Cardiac fibroblast (primary cell): ENCODE measurements at places on chromosomes 6 and 20.

GRCh38 chr20:19659448-19659847, 98.6 kb upstream of the RIN2 start:
- DNase-seq: no peak

DNA sequence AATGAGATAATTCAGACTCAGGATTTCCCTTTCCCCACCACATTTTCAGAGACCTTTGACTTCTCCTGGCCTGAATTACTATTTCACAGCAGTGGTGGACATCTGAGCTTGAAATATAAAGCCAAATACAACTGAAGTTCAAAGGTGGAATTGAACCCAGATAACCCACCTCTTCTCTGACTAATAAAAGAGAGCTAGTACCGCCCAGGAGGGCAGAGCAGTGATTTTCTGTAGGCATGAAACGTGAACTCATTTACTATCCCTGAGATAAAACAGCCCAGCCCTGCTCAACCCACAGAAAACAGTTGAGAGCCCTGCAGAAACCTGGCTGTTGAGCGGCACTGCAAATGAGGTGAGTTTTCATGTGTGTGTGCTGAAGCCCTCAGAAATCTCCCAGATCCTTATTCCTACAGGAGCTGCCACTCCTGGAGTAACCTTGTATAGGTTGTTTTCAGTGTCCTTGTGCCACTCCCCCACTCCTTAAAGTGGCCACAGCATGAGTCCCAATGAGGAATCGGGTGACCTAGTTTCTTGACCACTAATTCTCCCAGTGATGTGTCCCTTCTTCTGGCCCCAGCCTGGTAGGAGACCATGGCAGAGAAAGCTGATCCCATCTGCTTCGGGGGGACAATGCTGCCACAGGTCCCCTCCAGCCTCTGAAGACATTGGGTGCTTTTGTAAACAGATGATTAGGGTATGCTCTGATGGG, 99.2 kb downstream of the NOL4L start:
- DNase-seq: no peak

GRCh38 chr20:25675161-25675560, 21.5 kb downstream of the ZNF337 start:
- no peak for DNase-seq

DNA sequence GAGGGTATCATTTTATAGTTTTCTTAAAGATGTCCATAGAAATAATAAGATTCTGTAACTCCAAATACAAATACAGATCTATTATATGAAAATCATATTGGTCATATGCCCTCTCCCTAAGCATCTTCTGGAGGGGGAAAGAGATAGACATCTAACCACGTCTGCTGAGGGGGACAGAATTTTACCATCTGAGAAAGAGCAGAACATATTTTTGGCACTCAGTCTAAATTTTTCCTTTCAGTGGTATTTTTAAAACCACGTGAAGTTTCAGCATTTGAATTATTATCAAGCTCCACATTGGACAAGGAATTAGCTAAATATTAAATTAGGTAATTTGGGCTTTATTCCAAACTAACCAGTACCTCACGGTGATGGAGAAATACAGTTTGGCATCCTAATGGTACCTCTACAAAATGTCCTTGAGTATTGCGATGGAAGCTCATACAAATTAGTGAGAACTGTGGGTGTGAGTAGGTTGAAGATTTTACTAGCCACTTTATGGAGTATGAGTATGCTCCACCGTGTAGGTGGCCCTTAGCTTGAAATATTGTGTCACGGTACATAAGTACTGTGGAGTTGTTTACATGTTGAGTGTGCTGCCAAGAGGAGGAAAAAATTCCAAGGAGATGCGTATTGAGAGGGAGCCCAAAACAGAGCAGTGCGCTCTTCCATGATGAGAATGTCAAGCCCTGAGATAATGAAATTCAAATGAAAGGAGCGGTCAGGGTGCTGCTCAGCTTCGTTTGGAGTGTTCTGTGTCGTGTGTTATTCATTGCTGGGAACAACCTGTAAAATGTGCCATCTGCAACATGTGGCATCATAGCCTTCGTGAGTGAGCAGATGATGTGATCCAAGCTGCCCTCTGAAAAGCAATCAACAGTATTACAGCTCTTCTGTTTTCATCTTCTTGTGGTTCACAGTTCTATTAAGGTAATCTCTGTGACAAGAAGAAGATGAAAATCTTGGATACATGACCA, 48.4 kb upstream of the PHACTR2 start:
- no peak for DNase-seq

DNA sequence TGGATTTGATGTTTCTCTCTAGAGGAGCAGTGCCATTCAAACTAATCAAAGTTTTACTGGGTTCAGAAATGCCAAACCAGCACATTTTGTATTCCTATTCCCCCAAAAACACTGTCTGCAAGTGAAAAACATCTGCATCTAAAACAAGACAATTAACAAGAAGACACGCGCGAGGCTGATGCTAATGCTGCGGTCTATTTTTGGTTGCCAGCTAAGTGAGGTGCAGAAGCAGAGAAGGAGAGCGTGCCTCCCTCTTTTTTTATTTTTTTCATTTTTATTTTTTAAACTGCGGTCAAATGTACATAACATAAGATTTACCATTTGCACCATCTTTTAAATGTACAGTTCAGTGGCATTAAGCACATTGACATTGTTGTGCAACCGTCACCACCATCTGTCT, 641.1 kb downstream of the DHX35 start:
- DNase-seq: no peak

DNA sequence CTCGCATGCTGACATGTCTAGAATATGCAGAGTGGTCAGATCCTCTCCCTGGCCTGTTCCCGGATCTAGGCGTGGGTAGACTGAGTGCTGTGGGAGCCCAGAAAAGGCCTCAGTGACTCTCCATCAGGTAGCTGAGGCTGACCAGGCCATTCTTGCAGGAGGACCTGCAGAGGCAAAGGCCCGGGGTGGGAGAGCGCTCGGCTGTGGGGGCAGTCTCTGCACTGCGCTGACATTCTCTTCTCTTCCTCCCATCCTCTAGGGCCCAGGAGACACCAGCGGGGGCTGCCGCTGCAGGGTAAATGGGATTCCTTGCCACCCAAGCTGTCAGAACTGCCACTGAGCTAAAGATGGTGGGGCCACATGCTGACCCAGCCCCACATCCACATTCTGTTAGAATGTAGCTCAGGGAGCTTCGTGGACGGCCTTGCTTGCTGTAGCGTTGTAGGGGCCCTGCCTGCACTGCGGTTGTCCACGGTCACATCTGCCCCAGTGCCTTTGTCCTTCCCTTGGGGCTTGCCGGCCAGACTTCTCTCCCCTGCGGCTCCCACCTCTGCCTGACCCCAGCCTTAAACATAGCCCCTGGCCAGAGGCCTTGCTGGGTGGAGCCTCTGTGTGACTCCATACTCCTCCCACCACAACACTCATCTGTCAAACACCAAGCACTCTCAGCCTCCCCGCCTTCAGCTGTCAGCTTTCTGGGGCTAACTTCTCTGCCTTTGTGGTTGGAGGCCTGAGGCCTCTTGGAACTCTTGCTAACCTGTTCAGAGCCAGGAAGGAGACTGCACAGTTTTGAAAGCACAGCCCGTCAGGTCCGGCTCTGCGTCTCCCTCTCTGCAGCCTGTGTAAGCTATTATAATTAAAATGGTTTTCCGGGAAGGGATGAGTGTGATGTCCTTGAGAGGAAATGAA, 22.2 kb downstream of the RBCK1 start:
- DNase-seq: no peak

DNA sequence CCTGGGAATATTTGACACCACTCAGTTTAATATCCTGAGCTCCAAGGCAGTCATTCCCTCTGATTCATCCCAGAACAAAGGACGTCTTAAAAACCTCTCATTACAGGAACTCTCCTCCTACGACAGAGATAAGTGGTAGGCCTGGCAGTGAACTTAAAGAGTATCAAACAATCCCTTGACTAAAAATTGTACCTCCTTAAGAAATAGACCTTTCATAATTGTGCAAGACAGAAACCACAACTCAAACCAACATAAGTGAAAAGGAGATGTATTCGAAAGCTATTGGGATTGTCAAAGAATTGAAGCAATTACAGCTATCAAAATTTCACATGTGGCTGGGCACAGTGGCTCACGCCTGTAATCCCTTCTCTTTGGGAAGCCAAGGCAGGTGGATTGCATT, 19.1 kb upstream of the BNIP5 start:
- peak; percentile 88 for DNase-seq

GRCh38 chr6:82179415-82179814, 68.1 kb downstream of the IBTK start:
- DNase-seq: no peak

DNA sequence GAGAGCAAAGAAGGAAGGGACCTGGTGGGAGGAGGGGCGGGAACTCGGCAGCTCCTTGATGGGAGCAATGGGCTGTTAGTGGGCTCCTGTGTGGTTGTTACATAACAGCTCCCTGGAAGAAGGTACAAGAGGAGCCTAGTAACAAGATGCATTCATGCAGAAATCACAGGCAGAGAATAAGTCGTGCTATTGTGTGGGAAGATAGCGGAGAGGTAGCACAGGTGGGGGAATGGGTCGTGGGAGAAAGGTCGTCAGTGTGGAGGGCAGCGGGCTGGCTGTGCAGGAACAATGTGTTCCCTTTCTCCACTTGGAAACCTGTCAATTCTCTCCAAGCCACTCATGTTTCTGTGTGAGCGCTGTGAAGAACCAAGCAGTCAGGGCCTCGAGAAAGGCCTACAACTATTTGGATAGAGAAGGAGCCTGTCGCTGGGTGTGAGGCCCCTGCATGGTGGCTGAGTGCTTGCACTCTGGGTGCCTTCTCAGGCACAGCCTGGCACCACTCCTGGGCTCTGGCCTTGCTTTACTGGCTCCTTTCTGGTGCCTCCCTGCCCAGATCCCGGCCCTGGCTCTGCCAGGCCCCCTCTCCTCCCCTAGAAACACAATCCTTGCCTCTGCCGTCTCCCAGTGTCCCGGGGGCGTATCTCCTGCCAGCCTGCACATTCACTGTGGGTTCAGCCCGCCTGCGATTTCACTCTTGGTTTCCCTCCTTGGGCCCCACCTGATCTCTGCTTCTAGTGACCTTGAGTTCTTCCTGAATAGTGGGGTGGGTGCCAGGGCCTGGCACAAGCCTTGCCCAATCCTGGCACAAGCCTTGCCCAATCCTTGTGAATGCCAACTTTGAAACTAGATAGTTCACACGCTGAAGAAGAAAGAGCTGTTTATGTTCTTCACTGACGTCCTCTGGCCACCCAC, 7.4 kb upstream of the FGD2 start:
- no peak for DNase-seq

DNA sequence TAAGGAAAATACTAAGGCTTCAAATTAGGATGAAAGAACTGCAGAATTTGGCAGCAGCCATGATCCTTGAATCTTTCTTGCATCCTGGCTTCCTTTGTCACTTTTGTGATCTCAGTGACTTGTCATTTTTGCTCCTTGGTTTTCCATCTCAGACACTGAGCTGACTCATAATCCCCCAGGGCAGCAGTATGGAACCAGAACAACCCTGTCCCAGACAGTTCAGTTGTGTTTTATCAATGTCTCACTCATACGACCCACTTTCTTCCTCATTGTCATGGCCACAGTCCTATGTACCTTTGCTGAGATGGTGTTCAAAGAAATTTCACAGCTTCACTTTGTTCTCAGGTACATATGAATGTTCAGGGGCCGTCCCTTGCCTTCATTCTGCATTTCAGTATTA, 488.5 kb upstream of the BTBD3 start:
- DNase-seq: no peak

GRCh38 chr6:53615633-53616449, 49.7 kb downstream of the KLHL31 start:
- DNase-seq: peak; percentile 87

GRCh38 chr6:158060455-158061360, 79.0 kb downstream of the SYNJ2 start:
- peak; percentile 98 for DNase-seq

GRCh38 chr6:78484198-78485064, 382.9 kb upstream of the IRAK1BP1 start:
- DNase-seq: no peak

DNA sequence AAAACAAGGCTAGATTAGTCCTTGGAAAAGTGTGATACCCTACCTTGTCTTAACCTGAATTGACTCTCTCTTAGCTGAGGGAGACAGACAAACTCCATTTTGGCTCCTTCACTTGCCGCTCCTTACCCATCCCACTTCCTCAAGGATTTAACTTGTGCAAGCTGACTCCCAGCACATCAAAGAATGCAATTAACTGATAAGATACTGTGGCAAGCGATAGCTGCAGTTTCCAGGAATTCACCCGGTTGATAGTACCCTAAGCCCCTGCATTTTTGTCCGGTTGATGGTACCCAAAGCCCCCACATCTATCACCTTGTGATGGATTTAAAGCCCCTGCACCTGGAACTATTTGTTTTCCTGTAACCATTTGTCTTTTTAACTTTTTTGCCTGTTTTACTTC, 1.9 kb upstream of the SERINC3 start:
- no peak for DNase-seq

- DNase-seq: peak; percentile 97
These were observed 23.1 kb downstream of the PSMG4 start for GRCh38 chr6:3281631-3282475.

GRCh38 chr6:119361209-119361608, 11.6 kb upstream of the MAN1A1 start:
- DNase-seq: no peak

GRCh38 chr6:149454346-149454848, 30.4 kb downstream of the ZC3H12D start:
- DNase-seq: peak; percentile 99
